MV-4-11 (cell line): ENCODE measurements at places on chromosomes 6 and 20.

GRCh38 chr20:51584737-51585136 is 42.2 kb upstream of the NFATC2 start:
- no peak for DNase-seq

- DNase-seq, result no peak
Measured at GRCh38 chr20:24653306-24653705, 183.9 kb downstream of the SYNDIG1 start.

DNA sequence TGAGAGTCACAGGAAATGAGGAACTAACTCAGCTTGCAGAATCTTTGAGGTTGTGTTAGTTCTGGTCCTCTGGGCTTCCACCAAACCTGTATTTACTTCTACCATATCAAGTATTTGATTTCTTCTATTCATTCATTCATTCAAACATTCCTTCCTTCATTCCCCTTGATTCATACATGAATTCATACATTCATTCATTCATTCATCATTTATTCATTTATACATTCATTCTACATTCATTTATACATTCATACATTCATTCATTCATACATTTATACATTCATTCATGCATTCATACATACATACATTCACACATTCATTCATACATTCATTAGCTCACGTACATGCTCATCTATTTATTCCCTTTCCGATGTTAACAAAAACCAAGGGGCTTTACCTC is 120.3 kb downstream of the BMP7 start:
- no peak for DNase-seq

- DNase-seq, result peak; percentile 14
Measured at GRCh38 chr6:125114248-125114858, 39.2 kb upstream of the TPD52L1 start.

DNA sequence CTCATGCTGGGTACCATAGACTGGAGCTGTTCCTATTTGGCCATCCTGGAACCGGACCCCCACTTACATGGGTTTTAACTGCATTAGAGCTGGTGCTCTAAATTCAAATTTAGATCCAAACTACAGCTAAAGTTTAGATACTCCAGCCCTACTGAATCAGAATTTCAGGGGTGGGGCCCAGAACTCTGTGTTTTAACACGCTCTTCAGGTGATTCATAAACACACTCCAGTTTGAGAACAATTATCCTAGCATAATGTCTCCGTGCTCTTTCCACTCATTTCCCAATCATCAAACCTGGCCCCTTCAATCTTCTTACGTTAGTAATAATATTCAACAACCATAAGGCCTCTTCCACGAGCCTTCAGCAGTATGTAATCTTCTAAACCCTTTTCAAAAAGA is 15.3 kb downstream of the TRPC4AP start:
- DNase-seq, result no peak

- no peak for DNase-seq
Measured at GRCh38 chr6:85887461-85887860, 244.8 kb upstream of the SYNCRIP start.

GRCh38 chr6:41770381-41771057 is 9.2 kb downstream of the FRS3 start:
- DNase-seq, result no peak

GRCh38 chr20:32991792-32992641 is 12.2 kb downstream of the SUN5 start:
- no peak for DNase-seq

GRCh38 chr20:38805502-38805957 is at the start of gene PPP1R16B:
Gene PPP1R16B (plus strand): TSS chr20:38805697. CDS start chr20:38835926, 30,229 bp downstream.
- DNase-seq, result peak; percentile 40

- DNase-seq, result no peak
Measured at GRCh38 chr6:16285467-16286150, 47.2 kb downstream of the GMPR start.

GRCh38 chr6:165689699-165690098 is 26.7 kb upstream of the PDE10A start:
- DNase-seq, result no peak

DNA sequence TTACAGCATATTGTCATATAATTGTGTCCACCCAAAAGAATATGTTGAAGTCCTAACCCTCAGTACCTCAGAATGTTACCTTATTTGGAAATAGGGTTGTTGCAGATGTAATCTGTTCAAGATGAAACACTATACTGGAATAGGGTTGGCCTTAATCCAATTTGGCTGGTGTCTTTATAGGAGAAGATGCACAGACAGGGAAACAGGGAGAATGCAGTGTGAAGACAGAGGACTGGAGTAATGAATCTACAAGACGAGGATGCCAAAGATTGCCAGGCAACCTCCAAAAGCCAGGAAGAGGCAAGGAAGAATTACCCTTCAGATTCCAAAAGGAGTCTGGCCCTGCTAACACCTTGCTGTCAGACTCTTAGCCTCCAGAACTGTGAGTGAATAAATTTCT is 482.9 kb downstream of the PTPRT start:
- no peak for DNase-seq

- DNase-seq, result no peak
Measured at GRCh38 chr6:36979347-36979742, 6.7 kb downstream of the MTCH1 start.

DNA sequence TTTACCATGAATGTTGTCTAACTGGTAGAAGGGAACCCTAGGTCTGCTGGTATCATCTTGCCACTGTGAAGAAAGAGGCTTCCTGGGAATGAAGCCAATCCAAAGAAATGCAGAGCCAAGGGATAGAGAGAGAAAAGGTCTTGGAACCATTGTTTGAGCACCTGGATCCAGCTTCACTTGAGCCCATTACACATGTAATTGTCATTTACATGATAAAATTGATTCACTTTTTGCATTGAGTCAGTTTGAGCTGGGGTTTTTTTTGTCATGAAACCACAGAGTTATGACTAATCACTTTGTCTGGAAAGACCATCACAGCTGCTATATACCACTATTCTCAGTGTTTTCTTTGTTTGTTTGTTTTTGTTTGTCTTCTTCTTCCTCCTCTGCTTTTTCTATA is 112.3 kb downstream of the CBLN4 start:
- peak; percentile 25 for DNase-seq

GRCh38 chr20:9218531-9218961 is 149.7 kb downstream of the PLCB4 start:
- peak; percentile 27 for DNase-seq

DNA sequence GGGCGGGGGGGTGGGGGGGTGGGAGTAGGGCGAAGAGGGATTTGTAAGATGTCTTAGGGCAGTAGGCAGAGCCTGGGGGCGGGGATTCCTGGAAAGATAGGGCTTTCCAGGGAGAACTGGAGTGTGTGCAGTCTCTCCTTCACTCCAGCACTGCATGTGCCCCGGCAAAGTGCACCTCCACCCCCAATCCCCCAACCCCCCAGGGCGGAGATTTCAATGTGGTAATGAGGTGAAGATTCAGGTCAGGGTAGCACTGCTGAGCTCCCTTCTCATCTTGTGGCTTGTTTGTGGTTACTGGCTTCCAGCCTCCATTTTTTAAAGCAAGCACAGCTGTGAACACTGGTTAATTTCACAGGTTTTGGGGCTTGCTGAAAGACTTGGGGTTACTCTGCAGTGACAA is 5.9 kb downstream of the TMEM239 start:
- DNase-seq, result no peak

GRCh38 chr20:63835021-63835858 is 4.2 kb upstream of the ZBTB46 start:
- peak; percentile 33 for DNase-seq

- DNase-seq, result peak; percentile 59
Measured at GRCh38 chr20:49132995-49133478, 55.1 kb downstream of the STAU1 start.

GRCh38 chr6:43127877-43128276 is 43.2 kb upstream of the SRF start:
- no peak for DNase-seq

GRCh38 chr20:59405226-59406200 is 105.1 kb downstream of the EDN3 start:
- DNase-seq, result no peak

DNA sequence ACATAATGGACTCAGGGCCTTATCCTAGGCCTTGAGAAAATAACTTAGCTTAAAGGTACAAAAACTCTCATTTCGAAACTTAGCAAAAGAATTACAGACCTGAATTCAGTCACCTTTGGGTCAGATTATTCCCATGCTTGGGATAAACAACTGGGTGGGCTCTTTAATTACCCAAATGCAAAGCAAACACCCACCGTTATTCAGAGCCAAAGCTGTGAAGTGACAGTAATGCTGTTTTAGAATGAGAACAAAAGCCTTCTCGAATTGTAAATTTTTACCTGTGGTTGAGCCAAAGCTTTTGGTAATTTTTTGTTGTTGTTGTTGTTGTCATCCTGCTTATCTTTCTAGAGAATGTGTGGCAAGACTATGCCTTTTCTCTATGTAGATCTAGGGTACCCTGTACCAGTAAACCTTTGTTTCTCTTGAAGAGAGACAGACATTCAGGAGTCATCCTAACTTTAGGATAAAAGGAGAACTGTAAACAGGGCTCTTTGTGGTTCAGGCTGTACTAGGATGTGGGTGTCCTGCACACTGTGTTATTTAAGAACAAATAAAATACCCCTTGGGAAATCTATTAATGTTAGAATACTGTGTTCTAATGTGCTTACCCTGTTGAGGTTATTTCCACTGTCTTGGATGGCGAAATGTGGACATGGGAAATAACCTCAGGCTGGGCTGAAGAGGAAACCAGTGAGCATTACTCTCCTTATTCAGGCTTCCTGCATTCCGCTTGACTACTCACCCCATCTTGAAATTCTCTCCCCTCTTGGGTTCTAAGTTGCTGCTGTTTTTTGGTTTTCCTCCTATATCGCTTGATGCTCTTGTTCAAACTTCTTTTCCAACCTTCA is 480.7 kb downstream of the CD83 start:
- peak; percentile 11 for DNase-seq

GRCh38 chr6:158047127-158047518 is 65.5 kb downstream of the SYNJ2 start:
- peak; percentile 60 for DNase-seq

DNA sequence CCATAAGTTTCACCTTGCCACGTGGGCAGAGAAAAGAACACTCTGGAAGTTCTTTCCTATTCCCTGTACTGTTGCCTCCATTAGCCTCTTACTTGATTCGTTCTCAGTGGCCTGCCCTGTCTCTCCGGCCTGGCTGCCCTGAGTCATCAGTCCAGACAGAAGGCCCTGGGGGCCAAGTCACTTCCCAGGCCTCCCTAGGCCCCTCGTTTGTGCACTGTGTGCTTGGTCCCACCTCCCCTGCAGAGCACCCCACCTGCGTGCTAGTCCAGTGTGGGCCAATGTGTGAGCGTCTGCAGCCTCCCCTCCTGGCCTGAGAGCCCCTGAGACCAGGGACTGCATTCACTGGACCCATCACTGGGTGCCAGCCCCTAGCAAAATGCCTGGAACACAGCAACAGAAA is 191.2 kb upstream of the RREB1 start:
- no peak for DNase-seq

- DNase-seq, result no peak
Measured at GRCh38 chr6:134994431-134994830, 44.5 kb upstream of the ALDH8A1 start.

- DNase-seq, result no peak
Measured at GRCh38 chr6:86118271-86118670, 475.6 kb upstream of the SYNCRIP start.

- peak; percentile 83 for DNase-seq
Measured at GRCh38 chr6:7145885-7146828, 38.4 kb downstream of the RREB1 start.

DNA sequence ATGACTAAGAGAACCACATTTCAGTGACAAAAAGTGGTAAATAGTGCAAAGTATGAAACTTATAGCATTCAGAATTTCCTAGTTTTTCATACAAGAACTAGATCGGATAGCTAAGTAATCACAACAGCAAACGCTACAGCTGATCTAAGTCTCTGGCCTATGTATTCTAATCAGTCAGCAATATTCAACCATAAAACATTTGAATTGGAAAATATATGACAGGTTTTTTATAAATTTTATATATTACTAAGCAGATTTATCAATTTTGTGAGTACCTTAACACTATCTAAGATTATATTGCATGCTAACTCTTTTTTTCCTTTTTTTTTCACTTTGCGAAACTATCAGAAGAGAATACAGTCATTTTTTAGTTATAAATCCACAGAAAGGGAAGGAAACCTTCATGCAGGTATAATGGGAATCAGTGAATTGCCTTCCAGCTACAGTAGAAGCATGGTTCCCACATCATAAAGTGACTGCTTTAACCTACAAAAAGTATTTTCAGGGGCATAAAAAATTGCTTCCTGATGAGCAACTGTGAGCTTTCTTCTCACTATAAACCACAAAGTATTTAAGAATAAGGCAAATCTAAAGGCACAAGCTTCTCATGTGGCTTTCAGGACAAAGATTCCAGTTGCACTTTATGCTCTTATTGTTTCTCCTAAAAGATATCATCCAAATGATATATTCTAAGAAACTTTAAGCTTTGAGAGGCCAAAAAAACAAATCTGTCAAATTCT is 74.0 kb upstream of the GJE1 start:
- no peak for DNase-seq

DNA sequence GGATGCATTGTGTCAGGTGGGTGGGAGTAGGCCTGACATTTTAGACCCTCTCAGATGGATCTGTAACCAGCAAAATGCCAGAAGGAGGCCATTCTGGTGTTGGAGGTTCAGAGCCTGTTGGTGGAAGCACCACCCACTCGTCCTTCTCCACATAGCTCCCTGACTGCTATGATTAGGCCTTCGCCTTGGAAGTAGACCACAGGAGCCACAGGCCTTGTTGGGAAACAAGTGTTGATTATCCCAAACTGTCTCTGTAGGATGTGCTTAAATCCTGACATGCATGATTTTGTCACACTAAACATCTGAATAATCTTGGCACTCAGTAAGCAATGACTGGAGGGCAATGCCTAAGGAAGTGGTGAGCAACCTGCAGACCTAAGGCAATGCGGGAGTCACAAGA is 117.2 kb upstream of the LY86 start:
- DNase-seq, result no peak

GRCh38 chr6:72783035-72783434 is 161.2 kb downstream of the KCNQ5 start:
- DNase-seq, result no peak

DNA sequence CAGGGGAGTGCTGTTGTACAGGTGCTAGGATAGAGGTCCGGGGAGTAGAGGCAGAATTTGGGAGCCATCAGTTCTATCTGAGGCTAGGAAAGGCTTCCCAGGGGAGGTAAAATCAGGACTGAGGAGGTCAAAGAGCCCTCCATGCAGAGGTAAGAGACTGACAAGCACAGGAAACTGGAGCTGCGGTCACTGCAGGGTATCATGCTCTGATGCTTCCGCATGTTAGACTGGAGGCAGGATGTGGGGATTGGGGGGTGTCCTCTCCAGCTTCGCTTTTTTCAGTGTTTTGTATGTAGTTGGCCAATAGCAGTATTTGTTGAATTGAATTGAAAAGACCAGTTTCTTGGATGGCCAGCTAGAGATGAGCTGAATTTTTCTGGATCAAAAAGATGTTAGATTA is 87.8 kb downstream of the SLC22A3 start:
- no peak for DNase-seq

DNA sequence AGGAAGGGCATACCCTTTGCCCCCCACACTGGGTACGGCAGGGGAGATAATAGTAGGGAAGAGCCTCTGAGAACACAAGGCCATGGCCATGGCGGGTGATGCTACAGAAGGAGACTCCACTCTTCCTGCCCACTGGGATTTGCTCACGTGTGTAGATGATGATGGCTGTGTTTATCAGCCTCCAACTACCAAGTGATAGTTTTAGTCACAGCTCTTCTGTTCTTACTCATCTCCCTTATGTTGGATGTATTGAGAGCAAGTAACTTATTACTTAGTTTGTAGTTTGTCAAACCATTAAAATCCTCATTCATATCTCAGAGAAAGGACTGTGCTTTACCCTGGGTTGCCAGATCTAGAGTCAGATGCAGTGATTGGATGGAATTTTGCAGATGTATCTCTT is 66.0 kb downstream of the CDH26 start:
- no peak for DNase-seq
